ENCODE measurements at places on chromosomes 11 and 22. TPM values are rescaled to one million over a fixed set of nuclear protein-coding genes. Genes with fewer than 3 reads are reported as not detected.

DNA sequence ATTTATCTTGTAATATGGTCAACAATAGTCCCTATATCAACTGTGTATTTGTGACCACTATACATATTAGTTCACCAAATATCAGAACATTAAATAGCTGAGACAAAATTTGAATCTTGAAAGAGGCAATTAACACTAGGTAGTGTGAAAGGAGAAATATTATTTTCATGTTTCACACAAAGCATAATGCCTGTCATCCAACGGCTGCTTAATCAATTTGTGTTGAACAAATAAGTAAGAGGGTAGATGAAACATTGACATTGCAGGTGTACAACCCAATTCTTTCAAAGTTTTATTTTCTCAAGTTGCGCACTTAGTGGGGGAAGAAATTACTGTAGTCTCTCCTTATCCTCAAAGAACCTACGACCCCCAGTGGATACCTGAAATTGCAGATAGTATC is 3.4 kb upstream of the OR8I2 start:
- H3K4me3 ChIP-seq: no peak overlapping the region
- H3K27me3 ChIP-seq: no peaks in the 10 kb centered on the region
- H3K36me3 ChIP-seq: no peaks in the 10 kb centered on the region
- no peak overlapping the region for H3K27ac ChIP-seq
- no peak for DNase-seq
- no peaks in the 10 kb centered on the region for H3K4me1 ChIP-seq

DNA sequence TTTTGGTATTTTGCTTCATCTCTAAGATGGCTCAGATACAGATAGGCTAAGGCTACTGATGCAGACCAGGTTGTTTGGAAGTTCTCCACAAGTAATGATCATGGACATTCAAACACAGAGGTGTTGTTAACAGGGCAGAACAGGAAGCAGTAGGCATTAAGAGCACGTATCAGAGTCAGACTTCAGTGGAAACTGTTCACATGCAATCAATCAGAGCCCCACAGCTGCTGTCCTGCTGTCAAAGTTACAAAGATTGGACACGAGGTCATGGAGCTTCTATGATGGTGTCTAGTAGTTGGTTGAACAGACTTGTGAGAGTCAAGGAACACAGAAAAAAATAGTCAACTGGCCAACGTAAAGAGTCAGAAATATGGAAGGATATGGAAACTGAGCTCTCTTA is 19.8 kb downstream of the OR10D3 start:
- H3K36me3 ChIP-seq: no peaks in the 10 kb centered on the region
- H3K27ac ChIP-seq: no peak overlapping the region
- no peak for DNase-seq
- no peaks in the 10 kb centered on the region for H3K4me1 ChIP-seq
- H3K27me3 ChIP-seq: no peaks in the 10 kb centered on the region

GRCh38 chr11:4960877-4961276 is 5.4 kb upstream of the OR51A2 start:
- H3K4me3 ChIP-seq: no peak overlapping the region
- no peak overlapping the region for H3K27ac ChIP-seq
- H3K36me3 ChIP-seq: no peaks in the 10 kb centered on the region
- H3K4me1 ChIP-seq: no peaks in the 10 kb centered on the region
- H3K27me3 ChIP-seq: no peaks in the 10 kb centered on the region

The KDELR3 gene
- 5.9 TPM for total RNA-seq

The PLAAT4 gene
- 185 TPM for total RNA-seq
